Stimulated activated CD4-positive, alpha-beta T cell treated with anti-CD3 and anti-CD28 coated beads, Interleukin-15, amount 100 ng/mL, for 1 hour (primary cell): ENCODE measurements at places on chromosomes 11 and 22.

DNA sequence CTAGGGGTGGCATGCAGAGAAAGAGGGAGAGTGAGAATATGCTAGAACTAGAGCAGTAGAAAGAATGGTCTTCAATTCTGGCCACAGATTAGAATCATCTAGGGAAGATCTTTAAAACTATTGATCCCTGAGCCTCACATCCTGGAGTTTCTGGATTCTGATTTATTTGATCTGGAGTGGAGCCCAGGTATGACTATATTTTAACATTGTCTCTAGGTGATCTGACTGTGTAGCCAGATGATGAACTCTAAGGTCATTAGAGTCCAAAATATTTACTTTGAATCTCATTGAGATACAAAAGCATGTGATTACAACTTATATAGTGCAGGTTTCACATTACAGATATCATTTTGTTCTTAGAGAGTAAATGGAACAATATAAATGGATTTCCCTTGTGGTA, 79.7 kb downstream of the FDX1 start:
- no peak for DNase-seq

- DNase-seq = no peak
Measured at GRCh38 chr11:75147191-75147874, 3.6 kb upstream of the SLCO2B1 start.

DNA sequence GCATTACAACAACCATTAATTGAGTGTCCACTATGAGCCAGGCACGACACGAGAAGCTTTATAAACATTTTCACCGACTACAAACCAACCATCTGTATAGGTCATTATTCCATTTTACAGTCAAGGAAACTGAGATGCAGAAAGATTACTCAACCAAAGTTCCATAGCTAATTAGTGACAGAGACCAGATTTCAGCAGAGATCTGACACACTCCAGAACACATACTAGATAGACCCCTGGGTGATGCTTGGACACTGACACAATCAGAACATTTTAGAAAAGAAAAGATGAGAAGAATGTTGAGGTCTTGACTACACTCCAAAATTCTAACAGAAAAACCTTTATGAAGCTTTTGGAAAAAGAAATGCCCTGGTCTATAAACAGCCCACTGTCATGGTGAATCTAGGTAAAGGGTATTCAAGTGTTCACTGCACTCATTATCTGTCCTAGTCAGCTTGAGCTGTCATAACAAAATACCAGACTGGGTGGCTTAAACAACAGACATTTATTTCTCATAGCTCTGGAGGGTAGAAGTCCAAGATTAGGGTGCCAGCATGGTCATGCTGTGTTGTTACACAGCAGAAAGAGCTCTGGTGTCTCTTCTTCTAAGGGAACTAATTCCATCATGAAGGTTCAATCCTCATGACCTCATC, 89.0 kb downstream of the RELT start:
- no peak for DNase-seq

DNA sequence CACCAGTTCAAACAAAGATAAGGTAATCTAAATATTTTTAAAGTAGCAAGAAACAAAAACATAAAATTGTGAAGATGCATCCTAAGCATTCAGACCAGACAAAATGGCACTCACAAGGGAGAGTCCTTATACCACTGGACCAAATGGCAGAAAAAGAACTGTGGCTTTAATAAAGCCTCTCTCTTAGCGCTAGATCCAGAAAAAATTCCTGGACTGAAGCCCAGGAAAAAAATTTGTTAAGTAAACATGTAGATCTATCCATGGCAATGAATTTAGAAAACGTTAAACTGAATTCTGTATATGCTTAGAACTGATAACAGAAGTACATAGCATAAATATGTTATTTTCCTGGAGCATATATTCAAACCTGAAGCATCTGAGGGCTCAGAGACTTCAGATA, 11.8 kb upstream of the CD59 start:
- no peak for DNase-seq

- no peak for DNase-seq
Measured at GRCh38 chr11:33323421-33323820, 66.2 kb downstream of the HIPK3 start.

DNA sequence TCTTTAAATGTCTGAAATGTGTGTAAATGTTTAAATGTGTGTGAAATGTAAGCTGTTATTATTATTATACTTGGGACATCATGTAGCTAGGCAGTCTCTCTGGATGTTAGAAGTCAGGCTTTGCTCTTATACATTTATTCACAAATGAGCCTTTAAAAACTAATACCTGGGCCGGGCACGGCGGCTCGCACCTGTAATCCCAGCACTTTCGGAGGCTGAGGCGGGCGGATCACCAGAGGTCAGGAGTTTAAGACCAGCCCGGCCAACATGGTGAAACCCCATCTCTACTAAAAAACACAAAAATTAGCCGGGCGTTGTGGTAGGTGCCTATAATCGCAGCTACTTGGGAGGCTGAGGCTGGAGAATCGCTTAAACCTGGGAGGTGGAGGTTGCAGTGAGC, 21.7 kb upstream of the CTTN start:
- no peak for DNase-seq

DNA sequence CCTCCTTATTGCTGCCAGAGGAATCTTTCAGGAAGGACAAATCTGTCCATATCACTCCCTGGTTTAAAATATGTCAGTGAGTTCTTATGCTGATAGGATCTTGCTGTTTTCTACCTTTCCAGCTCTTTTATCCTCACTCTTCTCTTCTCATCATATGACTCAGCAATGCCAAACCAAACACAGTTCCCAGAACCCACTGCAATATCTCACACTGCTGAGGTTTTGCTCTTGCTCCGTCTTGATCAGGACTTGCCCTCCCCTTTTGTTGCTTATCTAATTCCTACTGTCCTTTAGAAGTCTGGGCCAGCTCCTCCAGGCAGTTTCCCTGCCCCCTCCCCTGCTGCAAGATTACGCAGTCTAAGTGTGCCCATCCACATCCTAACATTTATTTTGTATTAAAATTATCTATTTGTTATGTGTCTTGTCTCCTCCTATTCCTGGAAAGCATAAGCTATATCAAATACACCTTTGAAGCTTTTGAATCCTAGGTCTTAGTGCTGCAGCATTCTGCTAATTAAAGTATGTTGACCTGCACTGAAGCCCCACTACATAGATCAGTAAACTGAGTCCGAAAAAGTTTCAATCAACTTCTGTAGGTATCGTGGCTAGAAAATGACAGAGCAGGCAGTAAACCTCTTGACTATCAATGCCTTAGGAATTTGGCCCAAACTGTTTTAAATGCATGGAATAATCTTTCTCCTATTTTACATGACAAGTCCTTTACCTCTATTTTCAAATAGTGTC, 119.2 kb upstream of the C11orf87 start:
- no peak for DNase-seq

GRCh38 chr11:12827929-12828812, 153.9 kb downstream of the TEAD1 start:
- DNase-seq = no peak
